Fibroblast of upper back skin (primary cell): ENCODE measurements at places on chromosomes 13 and 19.

GRCh38 chr13:57666131-57666953 is 34.8 kb downstream of the PCDH17 start:
- DNase-seq = no peak

DNA sequence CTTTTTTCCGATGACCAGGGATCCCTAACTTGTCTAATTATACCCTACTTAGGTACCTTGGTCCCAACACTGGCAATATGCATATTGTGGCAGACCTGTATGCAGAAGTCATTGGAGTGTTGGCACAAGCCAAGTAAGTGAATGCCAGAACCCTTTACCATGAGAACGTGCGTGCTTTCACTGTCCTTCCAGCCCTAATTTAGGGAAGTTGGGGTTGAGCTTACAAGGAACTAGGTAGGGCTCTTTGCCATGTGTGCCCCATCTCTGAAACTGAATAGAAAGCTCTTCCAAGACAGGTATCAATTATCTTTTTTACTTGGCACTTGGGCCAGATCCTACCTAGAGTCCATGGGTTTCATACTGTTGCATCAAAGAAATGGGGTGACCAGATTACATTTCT is 93.2 kb downstream of the FRY start:
- DNase-seq = no peak

DNA sequence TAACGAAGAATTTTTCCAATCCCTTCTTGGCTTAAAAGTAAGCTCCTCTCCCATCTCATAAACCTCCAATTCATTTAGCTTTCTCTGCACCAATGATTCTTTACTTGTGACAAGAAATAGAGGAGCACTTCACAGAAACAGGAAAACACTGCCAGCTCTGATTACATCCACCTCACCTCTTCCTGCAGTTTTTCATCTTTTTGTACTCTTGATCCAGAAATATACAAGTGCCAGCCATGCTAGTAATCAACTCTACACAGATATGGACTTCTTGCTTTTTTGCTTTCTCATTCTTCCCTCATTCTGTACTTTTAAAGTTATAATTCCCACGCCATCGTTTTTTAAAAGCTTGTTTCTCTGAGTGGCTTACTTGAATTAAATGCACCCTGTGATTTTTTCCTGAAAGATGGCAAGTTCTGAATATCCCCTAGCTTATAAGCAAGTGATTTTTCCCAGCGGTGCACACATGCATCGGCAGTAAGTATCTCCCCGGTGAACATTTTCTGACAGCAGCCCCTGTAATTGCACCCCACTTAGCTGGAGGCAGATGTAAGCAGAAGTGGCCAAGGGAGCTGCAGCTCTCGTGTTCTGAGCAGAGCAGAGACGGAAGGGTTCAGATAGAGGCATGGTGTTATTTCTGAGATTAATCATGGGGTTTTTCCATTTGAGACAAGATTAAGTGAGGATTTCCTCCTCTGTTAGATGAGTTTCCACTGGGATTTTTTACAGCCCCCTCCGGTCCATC is 340.7 kb downstream of the SLC7A1 start:
- DNase-seq = no peak

GRCh38 chr13:26021516-26021915 is 30.3 kb downstream of the SHISA2 start:
- DNase-seq = peak; percentile 16
